ENCODE measurements at places on chromosomes 2 and 18. TPM values are rescaled to one million over a fixed set of nuclear protein-coding genes. Genes with fewer than 3 reads are reported as not detected.

The KDM3A gene
- total RNA-seq = 93.8 TPM

DNA sequence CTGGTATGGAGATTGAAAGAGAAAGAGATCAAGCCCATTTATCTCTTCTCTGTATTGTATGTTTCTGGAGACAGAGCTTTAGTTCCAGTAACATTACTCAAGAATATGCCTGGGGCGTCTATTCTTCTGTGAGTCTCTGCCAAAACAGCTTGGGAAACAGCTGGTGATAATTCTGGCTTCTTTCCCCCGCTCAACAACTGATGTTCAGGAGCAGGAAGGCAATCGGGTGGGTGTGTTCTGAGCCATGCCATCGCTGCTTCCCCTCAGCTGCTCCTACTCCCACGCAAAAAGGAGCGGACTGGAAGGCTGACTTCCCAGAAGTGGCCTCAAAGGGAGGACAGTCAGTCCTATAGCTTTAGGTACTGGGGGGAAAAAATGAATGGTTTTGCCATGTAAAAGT, 695.1 kb downstream of the PLCL1 start:
- peak; percentile 95 for DNase-seq

DNA sequence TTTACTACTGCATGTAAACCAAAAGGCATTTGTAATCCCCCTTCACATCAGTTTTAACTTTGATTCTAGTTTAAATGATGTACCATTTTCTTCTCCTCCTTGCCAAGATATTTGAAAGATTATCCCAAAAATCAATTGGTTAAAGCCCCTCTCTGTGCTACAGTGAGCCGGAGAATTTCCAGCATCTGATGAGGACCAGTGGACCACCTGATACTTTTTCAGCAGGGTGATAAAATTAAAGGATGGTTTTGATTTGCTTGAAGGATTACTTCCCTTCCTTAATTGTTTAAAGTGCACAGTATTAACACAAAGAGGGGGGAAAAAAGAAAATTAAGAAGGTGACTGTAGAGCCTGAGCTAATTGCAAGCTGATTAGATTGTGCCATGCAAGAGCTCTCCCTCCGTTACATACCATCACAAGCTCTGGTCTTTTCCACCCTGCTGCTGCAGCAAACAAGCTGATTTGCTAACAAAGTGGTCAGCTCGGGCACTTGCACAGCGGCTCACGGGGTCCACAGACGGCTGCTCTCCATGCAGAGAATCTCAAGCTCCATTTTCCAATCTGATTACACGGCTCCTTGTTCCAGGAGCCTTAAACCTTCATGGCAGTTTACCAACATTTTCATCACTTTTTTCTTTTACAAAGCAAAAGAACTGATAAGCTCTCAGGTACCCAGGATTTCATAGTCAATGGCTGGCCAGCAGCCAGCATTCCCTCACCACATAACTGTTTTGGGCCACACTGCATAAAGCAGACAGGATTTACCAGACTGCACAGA, 22.1 kb downstream of the FIGN start:
- DNase-seq = no peak

- no peak for DNase-seq
Observed at GRCh38 chr18:8643326-8643878, 34.2 kb downstream of the RAB12 start.

DNA sequence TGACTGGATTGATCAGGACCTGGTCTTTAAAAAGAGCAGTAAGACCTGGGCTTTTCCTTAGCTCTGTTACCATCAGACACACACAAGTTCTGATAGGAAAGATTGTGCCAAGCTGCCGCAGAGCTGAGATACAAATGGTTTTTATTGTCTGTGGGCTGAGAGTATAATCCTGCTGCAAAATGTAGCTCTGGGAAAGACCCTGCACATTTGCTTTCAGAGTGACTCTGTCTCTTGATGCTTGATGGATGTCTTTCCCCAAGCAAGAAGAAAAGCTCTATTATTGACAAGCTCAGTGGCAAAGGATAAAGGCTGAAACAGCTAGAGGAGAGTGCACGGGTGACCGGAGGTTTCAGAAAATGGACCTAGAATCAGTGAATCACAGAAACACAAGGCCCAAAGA, 95.3 kb upstream of the PARD3B start:
- no peak for DNase-seq

- no peak for DNase-seq
Observed at GRCh38 chr18:61831071-61831470, 61.7 kb downstream of the RNF152 start.

DNA sequence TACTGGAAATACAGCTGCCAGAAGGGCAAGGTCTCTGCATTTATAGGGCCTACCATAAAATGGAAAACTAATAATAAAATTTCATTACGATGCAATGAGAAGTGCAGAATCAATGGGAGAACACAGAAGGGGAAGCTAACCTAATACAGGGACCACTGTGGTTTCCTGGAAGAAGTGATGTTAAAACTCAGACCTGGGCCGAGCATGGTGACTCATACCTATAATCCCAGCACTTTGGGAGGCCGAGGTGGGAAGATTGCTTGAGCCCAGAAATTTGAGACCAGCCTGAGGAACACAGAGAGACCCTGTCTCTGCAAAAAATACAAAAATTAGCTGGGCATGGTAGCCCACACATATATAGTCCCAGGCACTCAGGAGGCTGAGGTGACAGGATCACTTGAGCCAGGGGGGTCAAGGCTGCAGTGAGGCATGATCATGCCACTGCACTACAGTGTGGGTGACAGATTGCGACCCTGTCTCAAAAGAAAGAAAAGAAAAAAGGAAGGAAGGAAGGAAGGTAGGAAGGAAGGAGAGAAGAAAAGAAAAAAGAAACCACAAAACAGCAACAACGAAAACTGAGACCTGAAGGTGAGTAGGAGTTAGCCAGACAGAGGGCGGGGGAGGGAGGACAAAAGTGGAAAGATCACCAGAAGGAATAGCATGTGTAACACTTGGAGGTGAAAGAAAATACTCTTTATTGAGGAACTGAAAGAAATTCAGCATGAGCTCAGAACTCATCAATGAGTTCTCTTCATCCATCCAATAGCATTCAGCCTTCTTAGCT, 58.3 kb upstream of the DTNA start:
- no peak for DNase-seq

The LCT gene
- total RNA-seq = not detected

The HJURP gene
- 9.8 TPM for total RNA-seq

DNA sequence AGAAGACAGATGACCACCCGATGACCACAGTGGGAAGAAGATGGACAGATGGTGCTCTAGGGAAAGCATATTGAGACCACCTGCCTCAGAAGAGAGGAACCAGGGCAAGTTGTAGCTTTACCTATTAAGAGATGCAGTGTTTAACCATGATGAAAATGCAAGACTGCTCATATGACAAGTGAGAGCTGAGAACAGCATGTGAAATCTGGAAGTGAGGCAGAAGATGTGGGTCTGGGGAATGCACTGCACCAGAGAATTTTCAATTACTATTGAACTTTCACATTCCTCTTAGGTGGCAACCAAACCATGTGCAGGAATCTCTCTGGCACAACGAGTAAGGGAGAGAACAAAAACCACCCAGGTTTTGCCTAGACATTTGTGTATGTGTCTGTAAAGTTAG, 184.8 kb upstream of the CRIM1 start:
- no peak for DNase-seq

The COL5A2 gene
- 607 TPM for total RNA-seq

DNA sequence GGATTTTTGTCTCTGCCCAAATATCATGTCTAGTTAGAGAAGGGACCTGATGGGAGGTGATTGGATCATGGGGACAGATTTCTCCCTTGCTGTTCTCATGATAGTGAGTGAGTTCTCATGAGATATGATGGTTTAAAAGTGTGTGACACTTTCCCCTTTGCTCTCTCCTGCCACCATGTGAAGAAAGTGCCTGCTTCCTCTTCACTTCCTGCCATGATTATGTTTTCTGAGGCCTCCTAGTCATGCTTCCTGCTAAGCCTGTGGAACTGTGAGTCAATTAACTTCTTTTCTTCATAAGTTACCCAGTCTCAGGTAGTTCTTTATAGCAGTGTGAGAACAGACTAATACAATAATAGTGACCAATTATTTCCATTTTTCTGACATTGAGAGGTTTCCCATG, 167.3 kb upstream of the CYRIA start:
- no peak for DNase-seq

GRCh38 chr18:25067275-25068025, 284.5 kb downstream of the ZNF521 start:
- DNase-seq = peak; percentile 42

The PKDCC gene
- 121 TPM for total RNA-seq

DNA sequence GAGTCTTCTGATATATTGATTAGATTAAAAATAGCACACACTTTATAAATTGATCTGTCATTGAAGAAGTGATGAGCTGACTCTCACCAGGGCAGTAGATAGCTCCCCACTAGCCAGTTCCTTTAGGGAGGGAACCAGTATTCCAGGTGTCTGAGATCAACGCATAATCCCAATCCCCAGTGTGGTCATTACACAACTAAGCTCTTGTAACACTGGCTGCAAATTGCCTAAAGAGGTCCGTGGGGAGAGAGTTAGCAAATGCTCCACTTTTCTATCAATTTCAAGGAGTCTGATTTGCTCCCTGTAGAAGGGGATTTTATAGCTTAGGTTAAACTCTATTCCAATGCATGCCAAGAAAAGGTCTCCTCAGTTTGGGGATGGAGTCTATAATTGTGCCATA, 7.7 kb downstream of the SLC14A1 start:
- DNase-seq = no peak

DNA sequence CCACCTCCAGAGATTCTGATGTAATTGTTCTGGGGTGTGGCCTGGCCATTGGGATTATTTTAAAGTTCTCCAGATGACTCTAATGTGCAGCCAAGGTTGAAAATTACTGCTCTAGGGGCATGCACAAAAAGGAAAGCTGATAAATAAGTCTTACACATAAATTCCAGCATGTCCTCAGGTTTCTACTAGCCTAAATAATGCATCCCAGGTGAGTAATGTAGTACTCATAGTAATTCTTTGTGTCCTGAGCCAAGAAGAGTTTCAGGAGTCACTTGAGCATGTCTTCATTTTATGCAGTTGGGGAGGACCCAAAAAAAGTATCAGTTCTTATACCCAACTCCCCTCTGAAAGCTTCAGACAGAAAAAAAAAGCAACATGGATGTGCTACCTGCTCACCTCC, 130.1 kb upstream of the SP5 start:
- DNase-seq = no peak

The EVA1A gene
- 9.7 TPM for total RNA-seq

The TRIM54 gene
- 40.5 TPM for total RNA-seq

DNA sequence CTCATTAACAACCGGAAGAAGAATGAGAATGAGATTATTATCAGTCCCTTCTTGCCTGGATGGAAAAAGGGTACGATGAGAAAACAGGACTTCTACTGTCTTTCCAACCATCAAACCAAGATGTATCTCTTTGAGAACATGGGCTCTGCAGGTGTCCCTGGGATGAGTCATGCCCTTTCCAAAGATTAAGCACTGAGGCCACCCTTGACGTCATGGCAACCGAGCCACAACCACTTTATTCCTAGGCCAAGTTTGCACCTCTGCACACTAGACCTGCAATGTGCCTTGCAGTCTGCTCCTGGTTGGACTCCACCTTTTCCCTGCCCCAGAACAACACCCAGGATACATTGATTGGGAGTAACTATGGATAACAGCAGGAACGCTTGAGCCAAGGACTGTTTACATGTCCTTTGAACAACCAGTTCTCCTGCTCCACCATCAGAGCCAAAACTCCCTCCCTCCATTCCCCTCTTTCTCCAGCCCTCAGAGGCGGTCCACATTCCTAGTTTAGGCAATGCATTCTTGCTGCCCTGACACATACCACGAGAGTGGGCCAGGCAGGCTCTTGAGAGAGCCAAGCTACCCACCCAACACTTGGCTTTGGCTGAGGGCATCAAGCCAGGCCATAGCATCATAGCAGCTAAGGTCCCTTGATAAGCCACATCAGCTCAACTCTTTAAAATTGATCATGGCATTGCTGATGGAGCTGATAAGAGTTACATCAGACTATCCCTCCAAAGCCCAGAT, 310.7 kb downstream of the TNS1 start:
- no peak for DNase-seq

- no peak for DNase-seq
Observed at GRCh38 chr18:46891742-46892214, 25.5 kb downstream of the PIAS2 start.

GRCh38 chr2:148948868-148949267, 73.8 kb downstream of the KIF5C start:
- DNase-seq = no peak

- no peak for DNase-seq
Observed at GRCh38 chr2:152234277-152234676, 58.7 kb upstream of the STAM2 start.

DNA sequence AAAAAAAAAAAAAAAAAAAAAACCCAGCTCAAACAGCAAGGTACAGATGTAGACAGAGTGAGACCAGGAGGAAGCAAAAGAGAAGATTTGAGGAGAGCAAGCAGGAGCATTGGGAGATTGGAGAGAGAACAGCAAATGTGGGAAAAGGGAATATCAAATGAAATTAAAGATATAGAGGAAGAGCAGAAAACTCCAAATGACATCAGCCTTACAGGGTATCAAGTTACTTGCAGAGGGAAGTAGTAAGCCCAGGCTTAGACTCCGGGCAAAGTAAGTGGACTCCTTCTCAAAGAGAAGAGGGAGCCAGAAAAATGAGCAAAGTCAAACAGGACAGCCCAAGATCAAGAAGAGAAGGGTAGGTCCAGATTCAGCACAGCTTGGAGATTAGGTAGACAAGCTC, 93.3 kb upstream of the PPP1CB start:
- peak; percentile 71 for DNase-seq

- DNase-seq = no peak
Observed at GRCh38 chr2:197138506-197138905, 172.1 kb downstream of the ANKRD44 start.

DNA sequence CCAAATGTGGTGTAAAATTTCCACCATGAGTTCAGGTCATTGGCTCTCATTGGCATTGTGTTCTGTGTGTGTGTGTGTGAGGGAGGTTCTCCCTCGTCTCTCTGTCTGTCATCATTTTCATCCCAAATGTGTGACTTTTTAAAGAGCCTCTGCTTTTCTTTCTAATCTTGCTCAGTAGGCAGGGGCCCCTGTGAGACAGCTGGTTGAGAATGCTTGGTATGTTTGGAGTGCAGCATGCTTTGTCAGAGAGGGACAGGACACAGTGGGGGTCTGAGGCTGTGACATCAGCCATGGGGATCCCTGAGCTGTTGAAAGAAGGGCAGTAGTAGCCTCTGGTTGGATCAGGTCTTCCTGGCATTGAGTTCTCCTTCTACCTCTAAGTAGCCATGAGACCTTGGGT, 10.6 kb downstream of the PTPRM start:
- peak; percentile 34 for DNase-seq

The FKBP1B gene
- total RNA-seq = 6.1 TPM

The ZNF513 gene
- total RNA-seq = 9.4 TPM

DNA sequence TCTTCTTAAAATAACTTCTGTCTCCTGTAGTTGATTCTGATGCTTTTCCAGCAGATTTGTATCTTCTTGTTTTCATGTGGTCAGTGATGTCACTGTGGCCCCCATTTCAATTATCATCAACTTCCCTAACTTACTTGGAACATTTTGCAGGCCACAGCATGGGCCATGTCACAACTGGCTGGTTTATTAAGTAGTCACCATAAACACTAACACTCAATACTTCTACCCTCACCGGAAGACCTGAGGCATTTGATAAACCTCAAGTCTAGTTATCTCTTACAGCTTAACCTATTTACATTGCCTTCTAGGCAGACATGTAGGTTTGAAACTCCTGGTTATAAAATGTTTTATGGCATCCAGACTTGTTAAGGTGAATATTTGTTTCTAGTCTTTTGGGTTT, 37.4 kb upstream of the PROKR1 start:
- no peak for DNase-seq

All from tongue (tissue), 3 donors.